GM19239 (cell line): ENCODE measurements at places on chromosomes 3 and 15.

GRCh38 chr15:73564255-73564654, 68.9 kb downstream of the NPTN start:
- DNase-seq: no peak

DNA sequence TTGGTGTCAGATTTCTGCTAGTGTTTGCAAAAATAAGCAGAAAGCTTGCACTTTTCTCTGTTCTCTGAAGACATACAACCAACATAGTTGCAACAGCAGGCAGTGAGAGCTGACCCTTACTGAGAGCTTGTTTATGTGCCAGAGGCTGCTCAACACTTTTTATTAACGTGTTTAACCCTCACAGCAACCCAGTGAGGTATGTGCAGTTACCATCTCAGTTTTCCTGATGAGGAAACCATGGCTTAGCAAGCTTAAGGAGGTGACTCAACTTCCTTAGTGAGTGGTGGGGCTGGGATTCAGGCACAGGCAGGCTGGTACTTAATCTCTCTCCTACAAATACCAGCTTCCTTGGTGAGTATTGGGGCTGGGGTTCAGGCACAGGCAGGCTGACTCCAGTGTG, 158.1 kb upstream of the CTDSPL start:
- no peak for DNase-seq

DNA sequence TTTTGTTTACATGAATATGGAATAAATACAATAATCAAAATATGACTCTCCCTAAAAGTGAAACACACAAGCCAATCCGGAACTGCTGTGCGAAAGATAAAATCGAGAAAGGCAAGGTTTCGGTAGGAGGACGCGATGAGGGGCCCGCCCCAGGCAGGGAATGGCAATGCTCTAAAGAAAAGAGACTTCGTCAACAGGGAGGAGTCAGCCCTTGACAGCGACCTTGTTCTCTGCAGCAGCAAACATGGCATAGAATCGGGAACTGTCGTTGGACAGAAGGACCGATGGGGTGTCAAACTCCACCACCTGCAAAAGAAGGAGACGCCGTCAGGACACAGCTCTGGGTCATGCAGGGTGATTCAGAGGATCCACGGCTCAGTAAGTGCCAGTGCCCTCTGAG, 36.4 kb upstream of the PARL start:
- no peak for DNase-seq

DNA sequence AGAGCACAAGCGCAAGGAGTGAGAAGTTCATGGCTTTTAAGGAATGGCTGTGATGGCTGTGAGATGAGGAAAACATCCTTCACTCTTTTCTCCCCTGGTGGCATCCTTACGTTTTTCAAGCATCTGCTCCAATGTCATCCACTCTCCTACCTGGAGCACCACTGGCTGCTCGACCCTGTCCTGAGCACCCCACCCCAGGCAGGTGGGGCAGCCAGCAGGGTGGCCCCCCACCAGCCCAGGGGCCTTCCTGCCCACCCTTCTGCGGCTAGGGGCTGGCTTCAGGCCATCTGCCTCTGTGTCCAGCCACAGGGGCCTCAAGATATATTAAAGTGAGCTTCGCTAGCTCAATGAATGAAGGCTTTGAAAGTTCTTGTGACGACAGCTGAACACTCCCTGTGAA, 56.1 kb downstream of the ATP10A start:
- no peak for DNase-seq

DNA sequence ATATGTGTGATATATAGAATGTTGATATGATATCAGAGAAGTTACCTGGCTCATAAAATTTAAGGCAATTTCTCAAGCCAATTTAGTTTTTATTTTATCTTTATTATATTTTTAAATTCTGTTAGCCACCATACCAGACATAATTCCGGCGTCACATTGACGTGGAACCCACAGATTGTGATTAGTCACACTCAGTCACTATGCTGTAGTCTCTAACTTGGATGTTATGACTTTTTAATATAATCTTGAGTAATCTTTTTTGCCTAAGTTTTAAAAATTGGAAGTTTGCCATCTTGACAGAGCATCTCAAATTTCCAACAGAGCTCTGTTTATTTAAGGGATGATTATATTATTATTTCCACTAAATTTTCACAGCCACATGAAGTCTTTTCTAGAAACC, 9.7 kb upstream of the DCLK3 start:
- no peak for DNase-seq

DNA sequence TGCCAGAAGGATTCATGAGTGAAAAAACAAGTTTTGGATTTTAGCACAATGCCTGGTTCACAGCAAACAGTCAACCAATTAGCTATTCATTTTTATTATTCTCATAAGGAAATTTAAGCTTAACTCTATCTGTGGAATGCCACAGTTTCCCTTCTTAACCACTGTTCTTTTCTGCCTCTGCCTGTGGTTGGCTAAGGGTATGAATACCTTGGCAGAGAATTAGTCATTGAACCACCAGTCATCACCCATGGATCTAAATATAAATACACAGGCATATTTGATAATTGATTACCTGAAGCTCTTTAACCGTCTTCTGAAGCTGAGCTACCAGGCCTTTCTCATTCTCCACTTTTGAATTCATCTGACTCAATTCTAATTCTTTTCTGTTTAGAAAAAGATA, 79.9 kb downstream of the MYH15 start:
- no peak for DNase-seq

GRCh38 chr3:136070334-136070733, 104.8 kb downstream of the PPP2R3A start:
- DNase-seq: no peak

- no peak for DNase-seq
Measured at GRCh38 chr3:102301155-102301880, 133.5 kb upstream of the ZPLD1 start.

DNA sequence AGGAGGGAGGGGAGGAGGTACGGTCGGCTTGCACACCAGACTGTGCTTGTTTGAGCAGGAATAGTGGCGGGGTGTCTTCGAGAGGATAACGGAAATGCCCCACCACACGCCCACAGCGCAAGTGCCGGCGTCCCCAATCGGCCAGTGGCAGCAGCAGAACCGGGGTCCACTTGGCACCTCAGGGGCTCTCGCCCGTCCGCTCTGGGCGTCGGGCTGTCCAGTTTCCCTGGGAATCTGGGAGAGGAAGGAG, 53.7 kb downstream of the CCDC54 start:
- no peak for DNase-seq

- no peak for DNase-seq
Measured at GRCh38 chr15:70354346-70354905, 256.7 kb upstream of the TLE3 start.

GRCh38 chr15:60887139-60887538, 342.0 kb downstream of the RORA start:
- DNase-seq: no peak

DNA sequence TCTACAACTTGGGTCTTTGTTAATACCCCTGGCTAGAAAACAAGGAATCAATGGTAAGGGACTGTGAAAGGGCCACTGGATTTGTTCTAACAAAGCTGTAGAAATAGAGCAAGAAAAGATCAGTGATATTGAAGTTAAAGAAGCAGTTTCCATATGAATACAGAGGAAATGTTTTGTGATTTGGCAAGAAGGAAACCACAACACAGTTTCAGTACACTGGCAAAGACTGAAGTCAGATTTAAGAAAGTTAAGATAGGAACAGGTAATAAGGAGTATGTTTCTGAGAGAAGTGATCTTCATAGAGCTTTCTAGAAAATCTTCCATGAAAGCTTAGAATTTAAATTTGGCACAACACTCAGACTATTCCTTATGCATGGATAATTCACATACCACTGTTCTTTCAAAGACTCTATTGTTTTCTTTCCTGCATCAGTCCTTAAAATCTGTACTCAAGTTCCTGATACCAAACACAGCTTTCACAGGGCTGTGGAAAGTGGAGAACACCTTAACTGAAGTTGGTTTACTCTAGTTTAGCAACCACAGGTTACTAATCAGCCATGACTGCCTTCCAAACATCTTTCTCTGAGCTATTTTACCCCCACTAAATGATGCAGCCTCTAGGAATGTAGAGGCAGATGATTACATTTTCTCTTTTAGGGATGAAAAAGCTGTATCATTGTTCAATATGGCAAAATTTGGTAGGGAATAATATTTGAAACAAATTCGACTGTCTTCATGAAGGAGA, 32.4 kb upstream of the ALCAM start:
- DNase-seq: no peak

GRCh38 chr3:139129892-139130291, 85.2 kb upstream of the PRR23C start:
- no peak for DNase-seq

DNA sequence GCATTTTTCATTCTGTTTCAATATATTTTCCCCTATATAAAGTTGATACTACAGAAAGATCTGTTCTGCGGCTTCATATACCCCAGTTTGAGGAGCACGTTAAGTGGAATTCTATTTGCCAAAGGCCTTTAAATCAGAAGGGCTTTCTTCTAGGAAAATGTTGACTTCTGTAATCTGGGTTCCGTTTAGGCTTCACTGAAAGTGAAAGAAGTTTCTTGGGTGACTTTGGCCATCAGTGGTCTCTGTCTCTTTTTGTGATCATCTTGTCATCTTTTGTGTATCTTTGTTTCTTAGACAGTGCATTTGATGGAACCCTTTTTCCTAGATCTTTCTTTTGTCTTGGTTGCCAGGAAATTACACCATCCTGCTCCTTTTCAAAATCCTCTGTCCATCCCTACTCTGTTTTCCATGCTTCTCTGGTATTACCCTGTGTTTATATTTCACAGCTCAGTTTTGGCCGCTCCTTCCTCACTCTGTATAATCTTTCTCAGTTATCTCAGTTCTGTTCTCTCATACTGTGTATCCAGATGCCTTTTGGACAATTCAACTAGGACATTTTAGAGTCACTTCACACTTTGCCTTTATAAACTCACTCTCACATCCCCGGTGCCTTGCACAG, 40.7 kb upstream of the MAP3K13 start:
- no peak for DNase-seq

DNA sequence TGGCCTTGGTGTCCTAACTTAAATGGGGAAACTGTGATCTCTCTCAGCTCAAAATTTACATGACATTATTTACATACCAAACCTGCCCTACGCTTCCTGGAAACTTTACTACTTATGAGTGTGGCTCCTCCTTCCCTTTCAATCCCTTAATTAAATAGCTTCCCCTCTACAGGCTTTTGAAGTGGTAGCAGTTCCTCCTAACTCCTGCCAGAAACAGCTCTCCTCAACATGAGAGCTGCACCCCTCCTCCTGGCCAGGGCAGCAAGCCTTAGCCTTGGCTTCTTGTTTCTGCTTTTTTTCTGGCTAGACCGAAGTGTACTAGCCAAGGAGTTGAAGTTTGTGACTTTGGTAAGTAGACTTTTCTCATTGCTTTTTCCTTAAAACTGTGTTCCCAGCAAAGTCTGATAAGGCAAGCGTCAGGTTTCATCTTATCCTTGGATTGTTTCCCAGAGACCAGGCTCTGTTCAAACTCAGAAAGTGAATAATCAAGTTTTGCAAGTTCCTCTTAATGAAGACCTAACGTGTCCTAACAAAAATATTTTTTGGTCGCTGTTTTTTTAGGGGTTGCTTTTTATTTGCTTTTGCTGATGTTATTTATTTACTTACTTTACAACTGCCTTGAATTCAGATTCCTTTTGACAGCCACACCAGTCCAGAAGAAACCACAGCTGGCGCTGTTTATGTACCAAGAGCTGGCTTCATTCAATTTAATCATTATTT, at the start of gene ACP3:
TSS of gene ACP3 (plus strand) at position 179 of the 720 bp plus-strand sequence. CDS start at position 229, 50 bp downstream.
- no peak for DNase-seq

GRCh38 chr15:62362608-62363007, 197.5 kb upstream of the C2CD4B start:
- no peak for DNase-seq

DNA sequence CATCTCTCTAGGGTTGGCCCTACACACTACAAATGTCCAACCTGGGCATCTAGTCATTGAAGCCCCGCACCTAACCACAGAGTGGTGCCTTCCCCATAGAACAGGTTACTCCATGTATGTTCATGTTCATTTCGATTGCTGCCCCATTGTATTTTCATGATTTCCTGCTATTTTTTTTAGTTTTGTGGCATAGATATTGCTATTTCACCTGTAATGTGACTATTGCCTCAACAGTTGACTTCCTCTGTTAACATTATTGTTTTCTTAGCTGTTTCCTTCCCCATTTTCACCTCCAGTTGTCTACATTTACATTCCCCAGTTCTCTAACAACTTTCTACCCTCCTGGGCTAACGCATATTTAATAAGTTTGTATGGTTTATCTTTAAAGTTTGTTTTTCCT, 137.7 kb upstream of the RBMS3 start:
- no peak for DNase-seq

GRCh38 chr3:128040660-128041059, 11.6 kb upstream of the SEC61A1 start:
- no peak for DNase-seq

GRCh38 chr3:134709561-134710312, 58.9 kb upstream of the KY start:
- DNase-seq: no peak

DNA sequence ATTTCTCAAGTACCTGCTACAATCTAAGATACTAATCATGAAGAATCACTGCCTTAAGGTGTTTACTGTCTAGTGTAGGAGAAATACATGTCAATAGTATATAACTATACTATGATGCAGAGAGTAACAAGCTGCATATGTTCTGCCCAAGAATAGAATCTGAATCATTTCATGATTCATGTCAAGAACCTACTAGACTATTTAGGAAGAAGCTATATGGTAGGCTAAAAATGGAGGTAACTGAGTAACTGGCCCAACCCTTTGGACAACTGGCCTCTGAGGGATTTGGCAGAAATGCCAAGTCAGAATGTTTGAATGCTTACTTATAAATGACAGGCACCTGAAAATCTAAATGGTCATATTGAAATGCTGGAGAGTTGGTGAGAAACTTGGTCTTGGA, 59.9 kb upstream of the DGKG start:
- no peak for DNase-seq

GRCh38 chr15:85777250-85778106, 17.2 kb downstream of the KLHL25 start:
- no peak for DNase-seq

GRCh38 chr3:46508850-46509591, 11.2 kb downstream of the RTP3 start:
- no peak for DNase-seq

GRCh38 chr3:95002438-95003046, 939.7 kb downstream of the NSUN3 start:
- DNase-seq: no peak

DNA sequence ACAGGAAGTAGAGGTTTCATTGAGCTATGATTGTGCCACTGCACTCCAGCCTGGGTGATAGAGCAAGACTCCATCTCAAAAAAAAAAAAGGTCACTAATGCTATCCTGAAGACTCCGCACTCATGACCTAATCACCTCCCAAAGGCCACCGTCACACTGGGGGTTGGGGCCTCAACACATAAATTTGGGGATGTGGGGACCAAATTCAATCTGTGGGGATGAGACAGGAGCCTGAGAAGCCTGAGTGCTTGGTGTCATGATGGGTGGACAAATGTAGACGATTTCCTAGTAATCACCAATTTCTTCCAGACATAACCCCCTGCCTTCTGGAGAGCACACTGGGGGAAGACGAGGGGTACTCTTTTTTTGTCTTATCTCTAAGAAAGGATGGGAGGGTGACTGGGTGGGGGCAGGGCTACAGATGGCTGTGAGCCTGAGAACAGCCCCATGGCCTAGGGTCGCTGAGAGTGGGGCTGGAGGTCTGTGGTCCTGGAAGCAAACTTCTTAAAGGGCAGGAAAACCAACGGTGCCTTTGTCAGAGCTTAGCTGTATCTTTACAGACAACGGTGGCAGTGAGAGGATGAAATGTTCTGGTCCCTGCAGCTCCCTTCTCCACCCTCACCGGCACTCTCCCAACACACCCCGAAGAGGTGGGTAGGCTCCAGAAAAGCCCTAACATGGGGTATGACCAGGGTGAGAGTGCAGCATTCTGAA, 16.6 kb upstream of the KLF13 start:
- no peak for DNase-seq

- no peak for DNase-seq
Measured at GRCh38 chr3:171358881-171359198, 101.4 kb downstream of the TNIK start.
